ENCODE measurements at places on chromosomes 3 and 15.

DNA sequence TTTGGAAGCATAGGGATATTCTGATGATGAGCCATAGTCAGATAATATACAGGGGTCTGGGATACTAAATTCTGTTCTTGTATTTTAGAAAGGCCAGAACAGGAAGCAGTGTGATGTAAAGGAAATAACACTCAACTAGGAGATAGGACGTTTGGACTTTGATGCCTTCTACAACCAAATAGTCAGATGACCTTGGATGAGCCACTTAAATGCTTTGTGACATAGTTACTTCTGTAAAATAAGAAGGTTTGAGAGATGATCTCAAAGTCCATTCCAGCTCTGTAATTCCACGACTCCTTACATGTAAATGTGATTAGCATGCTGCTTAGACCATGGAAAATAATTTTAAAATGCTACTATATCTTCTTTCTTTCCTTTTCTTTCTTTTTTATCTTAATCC is 29.5 kb upstream of the CCDC54 start:
- no peak for DNase-seq

DNA sequence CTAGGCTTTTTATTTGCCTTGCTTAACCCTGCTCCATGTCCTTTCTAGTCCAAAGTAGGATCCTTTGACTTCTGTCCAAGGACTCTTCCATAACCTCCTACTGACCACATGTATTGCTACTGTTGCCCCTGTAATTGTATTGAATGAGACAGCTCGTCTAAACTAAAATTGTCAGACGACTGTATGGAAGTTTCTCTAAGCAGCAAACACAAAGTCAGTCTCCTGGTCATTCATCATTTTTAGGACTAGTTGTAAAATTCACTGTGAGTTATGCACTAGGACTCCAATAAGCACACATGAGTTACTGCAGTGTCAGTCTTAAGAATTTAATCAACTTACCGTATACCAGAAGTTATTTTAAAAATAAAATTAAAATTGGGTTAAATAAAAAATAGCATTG is 32.8 kb downstream of the SLTM start:
- DNase-seq: no peak

- no peak for DNase-seq
Measured at GRCh38 chr15:77225088-77225487, 154.2 kb upstream of the TSPAN3 start.

GRCh38 chr3:42270561-42270960 is 4.6 kb upstream of the CCK start:
- no peak for DNase-seq

DNA sequence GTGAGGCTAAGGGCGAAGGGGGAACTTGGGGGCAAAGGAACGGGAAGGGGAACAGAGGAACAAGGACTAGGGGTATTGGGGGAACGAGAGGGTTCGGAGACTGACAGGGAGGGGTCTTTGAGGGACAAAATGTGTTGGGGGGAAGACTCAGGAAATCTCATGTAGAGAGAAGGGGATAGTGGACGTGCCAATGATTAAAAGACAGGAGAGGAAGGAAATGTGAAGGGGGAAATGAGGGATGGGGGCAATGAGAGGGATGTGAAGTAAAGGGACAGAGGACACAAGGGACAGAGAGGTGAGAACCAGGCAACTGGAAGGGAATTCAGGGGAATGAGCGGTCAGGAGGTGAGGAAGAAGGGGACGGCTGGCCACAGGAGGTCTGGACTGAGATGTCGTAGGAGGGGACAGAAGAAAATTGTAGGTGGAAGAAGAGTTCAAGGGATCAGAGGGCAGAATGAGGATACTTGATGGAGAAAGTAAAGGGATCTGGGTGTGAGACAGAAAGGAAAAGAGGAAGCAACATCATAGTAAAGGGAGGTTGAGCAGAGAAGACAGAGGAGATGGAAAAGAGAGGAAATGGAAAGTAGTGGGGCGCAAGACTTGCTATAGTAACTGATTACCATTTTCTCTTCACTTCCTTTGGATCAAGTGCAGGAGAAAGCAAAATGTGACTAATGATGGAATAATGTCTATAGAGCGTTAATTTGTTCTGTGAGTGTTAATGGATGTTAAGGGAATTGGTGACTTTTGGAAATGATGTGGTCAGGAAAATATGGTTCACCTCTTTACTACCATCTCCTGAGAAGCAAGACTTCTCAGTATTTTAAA is 749 bp downstream of the RAB8B start:
- no peak for DNase-seq

All from lower lobe of right lung (tissue), 2 donors.